ENCODE measurements at places on chromosomes 7 and 10.

DNA sequence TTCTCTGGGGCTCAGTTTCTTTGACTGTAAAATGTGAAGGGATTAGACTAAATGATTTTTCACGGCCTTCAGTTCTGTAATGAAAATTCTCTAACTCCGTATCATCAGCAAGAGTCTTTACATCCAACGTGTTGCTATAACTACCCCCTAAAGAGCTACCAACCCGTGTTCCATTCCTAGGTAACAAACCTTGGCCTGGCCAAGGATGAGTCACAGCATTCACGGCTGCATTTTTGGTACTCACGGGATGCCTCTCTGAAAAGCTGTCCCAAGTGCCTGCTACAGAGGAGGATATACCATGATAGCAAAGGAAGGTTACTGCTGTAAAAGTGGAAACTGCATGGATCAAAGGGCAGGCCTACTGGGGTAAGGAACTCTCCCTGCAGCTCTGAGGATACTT, 5.9 kb downstream of the LRRC4 start:
- no peak for DNase-seq

- DNase-seq: peak; percentile 93
Measured at GRCh38 chr10:68594405-68594804, 34.3 kb downstream of the TET1 start.

DNA sequence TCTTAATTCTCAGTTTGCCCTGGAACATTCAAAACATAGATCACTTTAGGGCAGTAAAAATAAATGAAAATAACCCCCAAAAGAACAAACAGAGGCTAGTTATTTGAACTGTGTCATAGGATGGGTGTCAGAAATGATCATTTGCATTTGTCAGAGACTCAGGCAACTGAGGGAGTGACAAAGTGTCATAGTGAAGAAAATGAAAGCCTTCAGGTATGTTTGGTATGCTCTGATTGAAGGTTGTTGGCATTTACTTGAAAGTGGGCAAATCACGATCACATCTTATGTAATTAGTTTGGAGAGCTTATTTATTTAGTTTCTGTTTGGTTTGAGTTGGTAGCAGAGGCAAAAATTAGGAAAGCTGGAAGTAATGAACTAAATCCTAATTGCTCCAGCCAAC, 880.9 kb downstream of the ANKRD7 start:
- DNase-seq: no peak

GRCh38 chr10:50917486-50917885, 32.1 kb upstream of the A1CF start:
- DNase-seq: peak; percentile 72

DNA sequence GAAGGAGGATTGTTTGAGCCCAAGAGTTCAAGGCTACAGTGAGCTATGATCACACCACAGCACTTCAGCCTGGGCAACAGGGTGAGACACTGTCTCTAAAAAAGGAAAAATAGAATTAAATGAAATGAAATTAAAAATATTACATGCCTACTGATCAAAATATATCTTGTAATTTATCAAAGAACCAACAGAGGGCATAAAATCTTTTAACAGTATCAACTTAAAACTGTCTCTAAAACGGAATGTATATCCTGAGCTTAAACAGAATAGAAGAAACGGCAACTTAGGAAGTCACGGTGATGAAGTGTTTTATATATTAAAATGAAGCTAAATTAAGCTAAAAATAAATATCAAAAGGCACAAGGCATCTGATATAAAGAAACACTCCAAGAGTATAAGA, 78.8 kb downstream of the MTPAP start:
- DNase-seq: peak; percentile 28

GRCh38 chr10:128150045-128150493, 23.8 kb upstream of the MKI67 start:
- peak; percentile 68 for DNase-seq

GRCh38 chr10:21518641-21519396, 6.7 kb downstream of the SKIDA1 start:
- DNase-seq: peak; percentile 77

GRCh38 chr7:107744345-107744750, 406 bp downstream of the CBLL1 start:
- no peak for DNase-seq

DNA sequence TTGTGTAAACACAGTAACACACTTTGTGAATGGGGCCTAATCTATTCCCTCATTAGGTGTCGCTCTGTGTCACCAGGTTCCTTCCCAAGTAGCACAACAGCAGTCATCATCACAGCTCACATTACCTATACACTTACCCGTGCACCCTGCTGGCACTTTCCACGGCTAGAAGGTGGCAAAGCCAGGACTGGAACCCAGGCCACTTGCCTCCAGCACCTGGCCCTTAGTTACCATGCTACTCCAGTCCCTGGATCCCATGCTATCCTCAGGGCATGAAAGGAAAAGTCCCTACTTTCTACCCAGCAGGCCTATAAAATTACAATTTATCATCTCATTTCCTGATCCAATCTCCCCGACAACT, 18.4 kb downstream of the SMURF1 start:
- DNase-seq: no peak

GRCh38 chr7:36079446-36080025, 73.5 kb upstream of the EEPD1 start:
- DNase-seq: no peak

- no peak for DNase-seq
Measured at GRCh38 chr7:74405191-74405898, 48.4 kb upstream of the GTF2IRD1 start.

- peak; percentile 63 for DNase-seq
Measured at GRCh38 chr10:20877986-20878983, 18.8 kb downstream of the NEBL start.

DNA sequence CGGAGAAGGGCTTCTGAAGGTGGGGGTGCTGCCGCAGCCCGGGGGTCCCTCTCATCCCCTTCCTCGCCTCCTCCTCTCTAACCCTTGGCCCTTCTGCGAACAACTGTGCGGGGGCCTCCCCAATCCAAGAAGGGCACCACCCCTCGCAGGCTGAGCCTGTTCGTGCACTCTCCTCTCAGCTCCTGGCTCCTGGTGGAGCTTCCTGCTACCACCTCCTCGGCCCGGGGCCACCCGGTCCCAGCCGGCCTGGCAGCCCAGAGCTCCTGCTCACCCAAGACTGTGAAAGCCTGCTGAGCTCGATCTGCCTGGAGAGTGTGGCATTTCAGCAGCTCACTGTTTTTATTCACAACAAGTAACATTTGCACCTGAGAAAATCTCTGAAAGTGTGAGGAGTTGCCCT, 2.4 kb downstream of the ADGRA1 start:
- DNase-seq: no peak

DNA sequence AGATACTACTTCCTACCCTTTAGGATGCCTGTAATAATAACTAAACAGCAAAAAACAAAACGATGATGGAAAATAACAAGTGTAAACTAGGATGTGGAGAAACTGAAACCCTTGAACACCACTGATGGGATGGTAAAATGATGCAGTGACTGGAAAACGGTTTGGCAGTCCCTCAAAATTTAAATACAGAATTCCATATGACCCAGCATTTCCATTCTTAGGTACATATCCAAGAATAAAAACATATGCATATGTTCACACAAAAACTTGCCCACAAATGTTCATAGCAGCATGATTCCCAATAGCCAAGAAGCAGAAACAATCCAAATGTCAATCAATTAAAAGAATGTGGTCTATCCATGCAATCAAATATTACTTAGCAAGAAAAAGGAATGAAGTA, 25.8 kb downstream of the SMURF1 start:
- no peak for DNase-seq

- peak; percentile 33 for DNase-seq
Measured at GRCh38 chr7:5354460-5355232, 69.0 kb downstream of the TNRC18 start.

GRCh38 chr10:14784459-14785055, 9.9 kb upstream of the FAM107B start:
- no peak for DNase-seq

DNA sequence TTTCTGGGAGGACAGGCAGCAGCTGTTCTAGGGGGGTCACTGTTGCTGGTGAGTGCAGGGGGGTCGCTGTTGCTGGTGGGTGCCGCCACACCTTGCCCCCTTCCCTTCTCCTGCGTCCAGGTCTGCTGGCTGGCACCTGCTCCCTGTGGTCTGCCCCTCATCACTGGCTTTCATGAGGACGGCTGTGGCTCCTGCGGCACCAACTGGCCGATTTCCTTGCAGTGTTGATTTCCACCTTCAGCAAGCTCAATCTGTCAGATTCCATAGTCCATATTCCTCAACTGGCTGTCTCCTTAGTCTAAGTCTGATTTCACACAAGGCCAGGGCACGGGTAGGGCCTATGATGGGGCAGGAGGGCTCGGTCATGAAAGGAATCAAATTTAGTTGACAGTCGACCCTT, 23.4 kb upstream of the GRB10 start:
- no peak for DNase-seq

GRCh38 chr7:37041461-37041860, 317.2 kb upstream of the AOAH start:
- no peak for DNase-seq

GRCh38 chr7:96297876-96298275, 24.0 kb downstream of the SLC25A13 start:
- DNase-seq: no peak

DNA sequence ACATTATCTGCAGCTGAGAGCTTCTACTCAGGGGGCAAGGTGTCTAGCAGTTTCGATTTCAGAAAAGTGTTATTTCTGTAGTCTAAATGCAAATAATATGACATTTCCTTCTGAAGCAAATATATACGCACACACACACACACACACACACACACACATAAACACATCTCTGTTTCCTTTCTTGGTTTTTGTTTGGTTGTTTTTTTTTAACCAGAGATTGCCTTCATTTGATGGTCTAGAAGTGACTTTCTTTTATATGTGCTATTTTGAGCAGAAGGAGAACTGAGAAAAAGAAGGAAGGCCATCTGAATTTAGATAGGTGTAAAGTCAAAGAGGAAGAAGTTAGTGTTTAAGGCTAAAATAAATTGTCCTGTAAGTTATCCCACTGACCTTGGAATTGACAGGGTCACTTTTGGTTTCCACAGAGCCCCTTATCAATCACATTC, 142.2 kb downstream of the TRIL start:
- no peak for DNase-seq

DNA sequence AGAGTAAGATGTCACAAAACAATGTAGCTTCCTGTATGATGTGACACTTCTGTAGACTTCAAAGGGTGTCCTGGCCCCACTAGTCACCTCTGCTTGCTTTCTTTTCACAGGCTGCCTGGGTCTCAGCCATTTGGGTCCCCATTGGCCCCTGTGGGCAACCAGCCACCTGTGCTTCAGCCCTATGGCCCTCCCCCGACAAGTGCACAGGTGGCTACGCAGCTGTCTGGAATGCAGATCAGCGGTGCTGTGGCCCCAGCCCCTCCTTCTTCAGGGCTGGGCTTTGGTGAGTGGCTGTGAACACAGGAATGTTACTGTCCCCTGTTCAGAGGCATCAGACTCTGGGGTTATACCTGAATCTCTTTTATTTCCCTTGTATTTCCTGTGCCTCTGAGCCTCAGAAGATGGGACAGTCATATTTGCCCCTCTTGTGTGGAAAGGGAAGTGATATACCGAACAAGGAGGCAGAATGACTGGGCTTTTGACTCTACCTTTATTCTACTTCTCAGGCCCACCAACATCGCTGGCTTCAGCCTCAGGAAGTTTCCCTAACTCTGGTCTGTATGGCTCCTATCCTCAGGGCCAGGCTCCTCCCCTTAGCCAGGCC, 15.4 kb downstream of the SEC24C start:
- no peak for DNase-seq

GRCh38 chr10:87836098-87836497, 18.1 kb upstream of the ATAD1 start:
- DNase-seq: no peak

DNA sequence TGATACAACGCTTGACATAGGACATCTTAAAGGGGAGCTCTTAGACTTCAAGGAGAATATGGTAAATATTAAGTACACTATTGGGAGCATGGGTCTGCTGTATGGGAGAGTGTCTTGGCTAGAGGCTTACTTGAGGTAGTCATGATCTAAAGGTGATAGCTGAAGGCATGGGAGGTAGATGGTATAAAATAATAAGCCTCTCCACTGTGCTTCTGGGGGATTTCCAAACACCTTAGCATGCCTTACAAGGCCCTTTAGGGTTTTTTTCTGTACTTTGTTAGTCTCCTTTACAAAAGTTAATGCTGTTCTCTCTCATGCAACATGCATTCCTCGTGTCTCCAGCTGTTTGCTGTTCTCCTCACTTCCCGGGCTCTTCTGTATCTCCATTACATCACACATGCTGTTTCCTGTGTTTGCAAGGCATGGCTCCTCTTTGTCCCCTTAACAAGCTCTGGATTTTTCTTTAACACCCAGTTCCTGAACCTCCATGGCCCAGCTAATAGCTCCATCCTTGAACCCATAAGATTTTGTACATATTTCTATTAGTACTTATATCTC, 449.7 kb downstream of the AUTS2 start:
- no peak for DNase-seq

DNA sequence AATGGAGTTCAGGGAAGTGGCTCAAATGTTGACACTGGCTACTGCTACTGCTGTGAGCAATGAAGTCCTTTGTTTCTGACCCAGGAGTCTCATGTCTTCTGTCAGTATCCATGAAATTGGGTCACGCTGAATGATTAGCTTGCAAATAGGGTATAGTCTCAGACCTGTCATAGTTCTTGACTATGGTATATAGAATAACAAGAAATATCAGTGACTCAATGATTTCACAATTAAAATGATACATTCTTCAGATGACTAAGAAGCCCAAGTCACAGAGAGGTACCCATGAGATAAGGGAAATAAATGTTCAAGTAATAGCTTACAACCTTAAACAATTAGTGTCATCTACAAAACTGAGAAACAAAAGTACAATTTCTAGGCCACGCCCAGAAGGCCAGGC, 89.3 kb downstream of the LYZL2 start:
- DNase-seq: no peak

- peak; percentile 85 for DNase-seq
Measured at GRCh38 chr7:66114743-66115649, at the start of gene CRCP. Gene CRCP, plus strand, starts transcription at chr7:66114847. Its CDS starts 116 bp downstream, at chr7:66114963.

- peak; percentile 30 for DNase-seq
Measured at GRCh38 chr7:105643384-105643783, 62.1 kb upstream of the EFCAB10 start.

- no peak for DNase-seq
Measured at GRCh38 chr7:158479021-158479663, 108.5 kb downstream of the PTPRN2 start.

GRCh38 chr7:93150200-93150835, 2.1 kb upstream of the SAMD9L start:
- DNase-seq: peak; percentile 65

DNA sequence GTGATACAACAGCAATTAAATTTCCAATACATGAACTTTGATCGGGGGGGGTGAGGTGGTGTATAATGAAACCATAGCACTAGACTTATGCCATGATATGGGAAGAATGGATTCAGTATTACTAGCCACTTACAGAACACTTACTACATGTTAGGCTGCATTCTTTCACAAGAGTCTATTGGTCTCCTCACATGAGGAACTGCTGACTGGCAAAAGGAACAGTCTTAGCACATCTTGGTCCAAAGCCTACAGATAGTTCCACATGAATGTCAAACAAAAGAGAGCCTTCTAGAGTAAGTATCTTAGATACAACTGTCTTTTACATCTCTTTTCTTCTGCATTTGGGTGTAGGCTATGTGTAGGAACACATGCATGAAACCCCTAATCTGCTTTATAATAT, 115.9 kb upstream of the DNAJB12 start:
- no peak for DNase-seq

GRCh38 chr7:7772397-7772821, 54.0 kb upstream of the RPA3 start:
- peak; percentile 20 for DNase-seq

- peak; percentile 46 for DNase-seq
Measured at GRCh38 chr10:19811540-19811939, 4.7 kb upstream of the PLXDC2 start.

GRCh38 chr10:90319188-90319914, 538.5 kb downstream of the HTR7 start:
- peak; percentile 97 for DNase-seq

Data from cardiac fibroblast (primary cell).